ENCODE measurements at places on chromosomes 2 and 18. TPM values are rescaled to one million over a fixed set of nuclear protein-coding genes. Genes with fewer than 3 reads are reported as not detected.

The CLEC4F gene
- not detected for total RNA-seq

The FBXO36 gene
- 1.6 TPM for total RNA-seq

The DNAJC5G gene
- not detected for total RNA-seq

The TFCP2L1 gene
- under 0.01 TPM for total RNA-seq

The FAM110C gene
- total RNA-seq, result not detected

The HNMT gene
- 32.2 TPM for total RNA-seq

The THSD7B gene
- total RNA-seq, result not detected

The RAB17 gene
- 0.54 TPM for total RNA-seq

The RAB1A gene
- total RNA-seq, result 72.1 TPM

The ASB18 gene
- not detected for total RNA-seq

The STPG4 gene
- not detected for total RNA-seq

The HOXD8 gene
- 0.45 TPM for total RNA-seq

The DYNAP gene
- not detected for total RNA-seq

The ASXL2 gene
- total RNA-seq, result 22.0 TPM

The NAT8 gene
- not detected for total RNA-seq

The FRZB gene
- total RNA-seq, result 0.18 TPM

The HTR2B gene
- total RNA-seq, result 33.0 TPM

The HOXD3 gene
- total RNA-seq, result not detected

The REG1B gene
- total RNA-seq, result not detected

The PRKAG3 gene
- 0.41 TPM for total RNA-seq

The BUB1 gene
- 5.9 TPM for total RNA-seq

The POTEE gene
- not detected for total RNA-seq

The HMSD gene
- 0.09 TPM for total RNA-seq

The ABCG5 gene
- total RNA-seq, result not detected

The B3GNT7 gene
- 0.27 TPM for total RNA-seq

The LRRFIP1 gene
- 29.2 TPM for total RNA-seq
